Frontal cortex (tissue), 4 donors: ENCODE measurements at places on chromosomes 11 and 22.

- DNase-seq: no peak
Observed at GRCh38 chr11:1014276-1014675, 22.2 kb downstream of the MUC6 start.

DNA sequence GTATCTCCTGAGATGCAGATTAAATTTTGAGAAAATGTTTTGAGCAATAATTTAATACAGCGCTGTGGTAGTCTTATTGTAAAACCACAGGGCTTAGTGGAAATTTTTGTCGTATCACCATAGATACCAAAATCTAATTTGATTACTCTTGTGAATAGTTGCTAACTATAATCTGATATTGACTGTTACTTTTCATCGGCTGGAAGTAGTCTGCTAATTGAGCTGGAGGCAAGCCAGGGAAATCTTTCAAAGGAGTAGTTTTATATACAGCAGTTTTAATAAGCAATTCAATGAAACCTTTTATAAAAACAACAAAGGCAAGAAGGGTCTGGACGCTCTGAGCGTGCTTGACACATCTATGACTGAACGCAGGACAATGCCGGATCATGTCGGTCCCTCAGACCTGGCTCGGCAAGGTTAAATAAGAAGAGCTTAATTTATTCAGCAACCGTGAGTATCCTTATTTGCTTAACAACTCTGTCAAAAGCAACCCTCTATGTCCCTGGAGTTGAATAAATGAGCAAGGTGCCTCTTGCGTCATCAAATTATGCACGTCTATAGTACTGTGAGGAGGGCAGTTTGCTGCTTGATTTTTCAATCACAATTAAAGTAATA is 121.2 kb downstream of the NCAM1 start:
- no peak for DNase-seq

GRCh38 chr11:42034826-42035225 is 575.4 kb upstream of the LRRC4C start:
- DNase-seq: no peak

GRCh38 chr11:12802418-12803085 is 128.3 kb downstream of the TEAD1 start:
- peak; percentile 33 for DNase-seq

DNA sequence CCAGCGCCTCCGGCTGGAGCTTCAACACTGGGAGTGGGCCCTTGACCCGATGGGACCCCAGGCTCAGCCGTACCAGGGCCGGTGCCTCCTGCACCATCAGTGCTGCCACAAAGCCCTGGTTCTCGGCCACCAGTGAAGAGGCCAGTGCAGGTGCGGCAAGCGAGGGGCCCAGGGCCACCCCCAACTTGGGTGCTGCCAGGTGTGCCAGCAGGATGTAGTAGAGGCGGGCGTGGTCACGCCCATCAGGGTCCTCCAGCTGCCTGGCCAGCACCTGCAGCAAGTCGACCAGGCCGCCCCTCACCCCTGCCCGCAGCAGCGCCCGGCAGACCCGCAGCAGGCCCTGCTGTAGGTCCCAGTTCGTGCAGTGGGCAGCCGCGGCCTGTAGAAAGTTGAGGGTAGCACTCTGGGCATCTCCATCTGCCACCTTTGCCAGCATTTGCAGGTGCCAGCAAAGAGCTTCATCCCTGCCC is 2.3 kb downstream of the AP5B1 start:
- DNase-seq: no peak

DNA sequence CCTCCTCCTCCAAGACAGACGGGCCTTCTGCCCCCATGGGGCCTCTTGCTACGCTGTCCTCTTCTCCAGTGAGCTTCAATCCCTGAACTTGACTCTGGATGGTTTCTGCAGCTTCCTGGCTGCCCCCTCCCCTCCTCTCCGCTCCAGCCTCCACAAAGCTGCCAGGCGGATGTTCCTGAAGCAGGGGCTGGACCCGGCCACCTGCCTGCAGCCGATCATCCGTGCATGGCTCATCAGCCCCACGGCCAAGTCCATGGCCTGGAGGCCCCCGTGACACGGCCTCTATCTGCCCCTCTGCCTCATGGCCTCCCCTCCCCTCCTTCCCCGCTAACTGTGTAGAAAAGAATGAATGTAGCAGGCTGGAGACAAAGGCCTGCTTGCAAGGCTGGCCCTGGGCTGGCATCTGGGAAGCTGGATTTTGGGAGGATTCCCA is 6.8 kb upstream of the SUN2 start:
- no peak for DNase-seq

DNA sequence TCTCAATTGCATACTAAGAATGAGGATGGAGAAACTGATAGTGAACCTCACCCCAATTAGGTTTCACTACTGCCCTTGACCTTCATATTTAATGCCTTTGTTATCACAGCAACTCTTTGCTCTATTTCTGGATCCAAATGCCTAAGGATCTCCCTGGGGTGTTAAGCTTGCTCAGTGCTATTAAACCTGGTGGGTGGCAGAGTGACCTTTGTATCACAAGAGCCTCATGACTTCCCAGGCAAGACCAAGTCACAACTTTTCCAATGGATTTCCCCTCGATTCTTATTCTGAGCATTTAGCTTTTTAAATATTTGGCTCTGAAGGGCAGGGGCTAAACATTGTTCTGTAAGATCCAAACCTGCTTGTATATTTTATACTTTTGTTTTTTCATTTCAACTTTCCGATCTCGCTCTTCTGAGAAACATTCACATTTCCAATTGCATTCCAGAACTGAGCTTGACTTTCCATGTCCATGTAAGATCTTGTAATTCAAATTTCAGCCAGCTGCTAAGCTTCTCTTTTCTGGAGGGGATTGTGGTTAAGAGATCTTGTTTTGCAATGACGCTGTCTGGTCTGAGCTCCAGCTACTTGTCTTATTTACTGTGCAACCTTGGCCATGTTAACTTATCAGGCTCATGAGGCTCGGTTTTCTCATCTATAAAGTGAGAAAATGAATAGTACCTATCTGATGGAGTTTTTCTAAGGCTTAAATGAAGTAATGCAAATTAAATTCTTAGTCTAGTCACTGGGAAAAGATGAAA is 6.4 kb upstream of the EHF start:
- DNase-seq: no peak

GRCh38 chr11:80595011-80595410 is 1154.2 kb upstream of the TENM4 start:
- DNase-seq: no peak

- no peak for DNase-seq
Observed at GRCh38 chr11:61577383-61578118, 3.3 kb downstream of the SYT7 start.

DNA sequence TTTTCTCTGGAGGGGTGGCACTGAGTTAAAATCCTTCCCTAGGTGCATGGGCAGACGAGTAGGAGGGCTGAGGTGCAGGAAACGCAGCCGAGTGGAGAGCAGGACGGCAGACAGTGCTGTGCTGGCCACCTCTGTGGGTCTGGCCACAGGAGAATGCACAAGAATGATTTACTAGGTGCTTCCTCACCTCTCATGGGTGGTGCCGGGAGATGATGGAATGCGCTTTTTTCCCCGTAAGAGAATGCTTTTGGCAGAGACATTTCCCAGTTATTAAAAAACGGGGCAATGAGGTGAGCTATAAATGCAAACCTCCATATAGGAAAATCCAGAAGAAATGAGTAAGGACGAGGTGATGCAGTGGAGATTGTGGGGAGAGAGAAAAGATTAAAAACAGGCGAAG is 86.1 kb downstream of the ADAMTS15 start:
- no peak for DNase-seq

GRCh38 chr11:112928136-112928535 is 33.1 kb upstream of the NCAM1 start:
- no peak for DNase-seq
